ENCODE measurements at places on chromosomes 2 and 18.

GRCh38 chr18:42872838-42873237 is 242.6 kb downstream of the RIT2 start:
- DNase-seq, result no peak

- no peak for DNase-seq
Measured at GRCh38 chr18:76999077-76999476, 133.5 kb downstream of the MBP start.

DNA sequence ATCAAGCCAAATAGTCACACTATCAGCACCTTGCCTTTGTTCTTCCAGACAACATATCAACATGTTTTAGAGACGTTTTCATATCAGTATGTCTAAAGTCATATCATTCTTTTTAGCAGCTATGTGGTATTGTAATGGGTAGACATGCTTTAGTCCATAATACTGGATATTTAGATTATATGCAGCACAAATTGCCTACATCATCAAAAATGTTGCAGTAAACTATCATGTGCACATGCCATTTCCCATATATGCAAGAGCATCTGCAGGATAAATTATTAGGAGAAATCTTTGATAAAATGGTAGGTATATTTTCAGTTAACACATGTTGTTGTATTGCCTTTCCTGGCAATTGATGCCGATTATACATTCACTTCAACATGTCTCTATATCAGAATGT is 636.5 kb downstream of the XIRP2 start:
- no peak for DNase-seq

DNA sequence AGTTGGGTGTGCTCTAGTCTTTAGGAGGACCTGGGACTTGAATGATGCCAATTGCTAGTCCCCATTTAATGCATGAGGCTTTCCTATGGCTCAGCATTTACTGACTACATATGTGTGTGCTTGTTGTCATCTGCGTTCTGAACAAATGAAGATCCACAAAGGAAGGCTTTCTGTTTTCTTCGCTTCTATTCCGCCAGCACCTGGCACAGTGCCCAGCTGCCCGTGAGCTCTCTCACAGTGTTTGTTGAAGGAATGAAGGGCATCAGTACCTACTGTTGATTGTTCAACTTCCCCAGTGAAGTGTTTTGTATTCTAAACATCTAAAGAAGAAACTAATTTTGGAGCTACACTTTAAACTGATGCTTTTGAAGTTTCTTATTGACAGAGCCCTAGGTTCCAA is 122.4 kb upstream of the LINC00305 start:
- no peak for DNase-seq

All from stimulated activated CD8-positive, alpha-beta memory T cell treated with anti-CD3 and anti-CD28 coated beads, Interleukin-4, amount 100 ng/mL, for 1 hour (primary cell).